Eye (tissue), 1 donor: ENCODE measurements at places on chromosomes 6 and 20.

- DNase-seq = no peak
Measured at GRCh38 chr20:16132036-16132798, 441.0 kb downstream of the KIF16B start.

DNA sequence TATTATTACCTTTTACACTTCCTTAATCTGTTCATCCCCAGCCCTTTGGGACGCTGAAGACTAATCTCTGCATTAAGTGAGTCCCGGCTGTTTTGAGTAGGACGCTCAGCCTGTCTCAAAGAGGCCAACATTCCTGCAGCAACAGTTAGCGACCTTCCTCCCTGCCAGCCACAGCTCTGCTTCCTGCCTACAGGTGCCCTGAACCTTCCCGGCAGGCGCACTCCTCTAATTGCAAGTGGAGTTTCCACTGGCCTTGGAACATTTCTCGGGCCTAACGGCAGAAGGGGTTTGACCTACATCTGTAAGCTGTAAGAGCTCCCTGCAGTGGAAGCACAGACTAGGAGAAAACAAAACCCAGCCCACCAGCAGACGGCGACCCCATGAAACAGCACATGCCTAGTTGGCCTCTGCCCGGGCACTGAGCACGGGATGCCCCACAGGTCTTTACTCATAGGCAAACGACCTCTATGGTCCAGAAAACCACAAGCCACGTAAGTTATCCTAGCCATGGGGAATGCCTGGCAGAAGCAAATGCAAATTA lies 137.9 kb downstream of the DTNBP1 start:
- no peak for DNase-seq

DNA sequence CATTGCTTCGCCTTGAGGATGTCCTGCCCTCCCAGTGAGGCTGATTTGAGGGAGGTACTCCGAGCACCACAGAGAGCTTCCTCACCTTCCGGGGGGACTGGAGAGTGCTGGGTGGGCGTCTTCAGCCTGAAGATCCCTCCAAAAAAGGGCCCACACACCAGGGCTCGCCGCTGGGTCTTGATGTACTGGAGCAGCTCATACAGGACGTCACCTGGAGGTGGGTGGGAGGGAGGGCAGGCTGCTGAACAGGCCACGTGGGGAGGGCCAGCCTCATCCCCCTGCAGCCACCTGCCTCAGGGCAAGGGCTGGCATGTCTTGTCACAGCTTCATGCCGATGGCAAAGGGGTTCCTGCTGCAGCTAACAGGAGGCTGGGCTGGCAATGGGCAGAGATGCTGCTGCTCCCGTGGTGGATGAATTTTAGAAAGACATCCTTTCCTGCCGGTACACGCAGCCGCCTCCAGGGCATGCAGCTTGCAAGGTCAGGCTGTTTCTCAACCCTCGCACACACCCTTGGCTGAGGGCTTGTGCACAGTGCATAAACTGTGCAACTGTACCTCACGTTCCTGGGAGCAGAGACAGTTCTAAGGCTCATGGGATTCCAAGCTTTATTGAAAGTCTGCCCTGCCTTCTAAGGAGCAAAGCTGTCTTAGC lies 14.0 kb downstream of the ETV7 start:
- no peak for DNase-seq

GRCh38 chr20:36478137-36478905 lies 63.0 kb upstream of the MYL9 start:
- DNase-seq = no peak

- DNase-seq = no peak
Measured at GRCh38 chr6:150878347-150879213, 13.1 kb downstream of the MTHFD1L start.

DNA sequence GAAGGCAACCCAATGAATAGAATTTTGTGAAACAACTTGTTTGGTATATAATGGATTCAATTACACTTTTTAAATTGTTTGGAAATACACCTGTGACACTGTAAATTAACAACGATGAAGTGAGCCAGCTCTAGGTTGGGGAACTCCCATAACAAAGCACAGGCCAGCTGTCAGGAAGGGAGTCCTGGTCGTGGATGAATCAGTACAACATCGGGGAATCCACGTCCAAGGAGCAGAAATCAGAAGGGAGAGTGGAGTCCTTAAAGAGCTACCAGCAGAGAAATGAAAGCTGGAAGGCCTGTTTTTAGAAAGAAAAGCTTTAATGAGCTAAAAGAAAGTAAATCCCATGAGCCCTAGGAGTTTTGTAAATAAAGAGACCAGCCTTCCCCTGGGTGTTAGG lies 223.1 kb upstream of the SLC35B3 start:
- DNase-seq = no peak

- peak; percentile 16 for DNase-seq
Measured at GRCh38 chr6:2843138-2843740, 1.6 kb upstream of the SERPINB1 start.

GRCh38 chr6:107862383-107862782 lies 38.3 kb upstream of the SCML4 start:
- DNase-seq = no peak

DNA sequence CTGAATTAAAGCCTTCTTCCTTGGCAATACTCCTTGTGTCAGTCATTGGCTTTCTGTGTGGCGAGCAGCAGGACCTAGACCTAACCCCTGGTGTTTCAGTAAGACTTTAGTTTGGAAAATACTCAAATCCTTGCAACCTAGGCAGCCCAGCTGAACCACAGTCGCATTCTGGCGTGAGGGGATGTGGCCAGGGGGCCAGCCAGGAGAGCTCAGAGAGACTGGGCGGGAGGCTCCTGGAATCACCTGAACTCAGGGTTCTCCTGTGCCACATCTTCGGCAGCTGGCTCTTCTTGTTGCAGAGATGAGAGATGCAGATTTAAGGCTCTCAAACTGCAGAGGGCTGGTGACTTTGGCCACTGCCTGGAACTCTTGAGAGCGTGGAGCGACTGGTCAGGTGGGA lies 102.7 kb downstream of the SYNDIG1 start:
- no peak for DNase-seq

DNA sequence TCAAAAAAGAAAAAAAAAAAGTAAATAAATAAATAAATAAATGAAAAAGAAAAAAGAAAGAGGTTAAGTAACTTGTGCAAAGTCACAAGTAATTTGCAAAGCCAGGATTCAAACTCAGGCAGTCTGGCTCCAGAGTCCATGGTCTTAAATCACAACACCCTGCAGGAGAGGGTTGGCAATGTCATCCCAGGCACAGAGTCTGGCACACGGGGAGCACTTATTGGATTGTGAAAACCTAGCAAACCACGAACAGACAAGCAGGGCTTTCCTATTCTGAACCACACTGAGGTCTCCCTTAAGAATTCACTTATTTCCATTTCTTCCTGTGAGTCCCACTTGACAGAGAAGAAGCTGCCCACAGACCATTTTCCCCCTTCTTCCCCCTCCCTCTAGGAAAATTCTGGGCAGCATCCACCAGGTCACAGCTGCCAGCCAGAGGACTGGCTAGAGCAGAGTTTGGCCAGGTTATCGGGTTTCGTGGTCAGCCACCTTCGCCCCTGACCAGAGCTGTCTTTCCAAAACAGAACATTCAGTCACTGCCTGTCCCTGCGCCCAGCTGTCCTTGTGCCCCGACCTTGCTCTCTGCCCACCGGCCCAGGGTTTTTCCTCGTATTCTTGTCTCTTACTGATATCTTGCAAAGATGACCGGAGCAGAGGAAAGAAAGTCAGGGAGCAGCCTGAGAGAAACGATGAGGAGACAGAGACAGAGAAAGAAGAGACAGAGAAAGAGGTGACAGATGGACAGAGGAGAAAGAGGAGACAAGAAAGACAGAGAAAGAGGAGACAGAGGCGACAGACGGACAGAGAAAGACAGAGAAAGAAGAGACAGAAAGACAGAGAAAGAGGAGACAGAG lies 106.4 kb upstream of the PTPN1 start:
- DNase-seq = no peak

DNA sequence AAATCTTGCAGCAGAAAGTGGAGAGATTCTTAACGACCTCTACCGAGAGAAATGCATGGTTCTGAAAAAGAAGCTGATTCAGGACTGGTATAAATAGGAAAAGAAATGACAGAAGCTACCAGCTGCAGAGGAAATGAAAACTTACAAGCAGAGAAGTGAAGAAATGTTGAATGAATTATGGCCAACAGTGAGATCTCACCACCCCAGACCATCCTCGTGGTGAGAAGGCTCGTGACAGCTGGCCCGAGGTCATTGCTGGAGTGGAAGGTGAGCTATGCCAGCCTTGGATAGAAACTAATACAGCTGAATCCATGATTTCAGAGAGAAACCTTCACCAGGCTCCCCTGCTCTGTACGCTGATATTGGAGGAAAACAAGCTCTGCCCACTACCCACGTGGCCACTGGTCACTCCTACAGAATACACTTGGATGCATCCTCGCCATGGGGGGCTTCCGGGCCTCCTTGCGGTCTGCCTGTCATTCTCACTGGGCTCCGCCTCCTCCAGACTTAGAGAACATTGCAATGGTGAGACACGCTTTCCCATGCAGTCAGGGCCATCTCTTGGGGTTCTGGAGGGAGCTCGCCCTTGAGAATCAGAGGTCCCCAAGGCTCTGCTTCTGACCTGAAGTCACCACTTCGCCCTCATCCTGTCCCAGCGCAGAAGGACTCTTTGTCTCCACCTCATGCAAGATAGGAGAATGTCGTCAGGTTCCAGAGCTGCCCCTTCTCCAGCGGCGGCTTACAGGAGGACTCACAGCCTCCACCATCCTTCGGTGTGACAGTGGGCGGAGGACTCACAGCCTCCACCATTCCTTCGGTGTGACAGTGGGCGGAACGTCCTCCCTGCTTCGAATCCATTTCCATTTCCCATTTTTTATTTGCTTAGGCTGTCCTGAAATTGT lies 10.6 kb upstream of the TUBB2B start:
- DNase-seq = no peak

DNA sequence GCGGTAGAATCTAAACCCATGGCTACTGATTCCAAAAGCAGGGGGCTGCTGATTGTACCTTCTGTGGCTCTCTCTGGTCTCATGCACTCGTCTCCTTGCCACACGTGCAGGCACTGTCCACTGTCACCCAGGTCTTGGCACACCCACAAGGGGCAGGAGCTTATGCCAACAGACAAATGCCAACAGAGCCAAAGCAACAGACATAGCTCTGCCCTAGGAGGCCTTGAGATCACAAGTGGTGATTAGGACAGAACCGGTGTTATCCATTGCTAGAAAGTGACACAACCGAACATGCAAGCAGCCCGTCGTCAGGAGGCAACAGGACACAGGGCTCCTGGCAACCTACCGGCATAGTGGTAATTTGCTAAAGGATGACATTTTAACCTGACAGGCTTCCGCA lies 36.8 kb upstream of the MRPS10 start:
- no peak for DNase-seq

DNA sequence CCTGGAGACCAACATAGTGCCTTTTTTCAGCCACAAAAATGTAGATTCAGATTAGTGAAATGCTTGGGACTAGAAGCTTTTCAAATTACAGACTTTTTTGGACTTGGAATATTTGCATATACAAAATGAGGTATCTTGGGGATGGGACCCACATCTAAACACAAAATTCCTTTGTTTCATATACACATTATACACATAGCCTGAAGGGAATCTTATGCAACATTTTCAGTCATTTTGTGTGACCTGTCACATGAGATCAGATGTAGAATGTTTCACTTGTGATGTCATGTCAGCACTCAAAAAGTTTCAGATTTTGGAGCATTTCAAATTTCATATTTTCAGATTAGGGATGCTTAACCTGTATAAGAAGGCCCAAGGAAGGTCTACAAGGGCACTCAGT lies 44.5 kb upstream of the ALDH8A1 start:
- no peak for DNase-seq

DNA sequence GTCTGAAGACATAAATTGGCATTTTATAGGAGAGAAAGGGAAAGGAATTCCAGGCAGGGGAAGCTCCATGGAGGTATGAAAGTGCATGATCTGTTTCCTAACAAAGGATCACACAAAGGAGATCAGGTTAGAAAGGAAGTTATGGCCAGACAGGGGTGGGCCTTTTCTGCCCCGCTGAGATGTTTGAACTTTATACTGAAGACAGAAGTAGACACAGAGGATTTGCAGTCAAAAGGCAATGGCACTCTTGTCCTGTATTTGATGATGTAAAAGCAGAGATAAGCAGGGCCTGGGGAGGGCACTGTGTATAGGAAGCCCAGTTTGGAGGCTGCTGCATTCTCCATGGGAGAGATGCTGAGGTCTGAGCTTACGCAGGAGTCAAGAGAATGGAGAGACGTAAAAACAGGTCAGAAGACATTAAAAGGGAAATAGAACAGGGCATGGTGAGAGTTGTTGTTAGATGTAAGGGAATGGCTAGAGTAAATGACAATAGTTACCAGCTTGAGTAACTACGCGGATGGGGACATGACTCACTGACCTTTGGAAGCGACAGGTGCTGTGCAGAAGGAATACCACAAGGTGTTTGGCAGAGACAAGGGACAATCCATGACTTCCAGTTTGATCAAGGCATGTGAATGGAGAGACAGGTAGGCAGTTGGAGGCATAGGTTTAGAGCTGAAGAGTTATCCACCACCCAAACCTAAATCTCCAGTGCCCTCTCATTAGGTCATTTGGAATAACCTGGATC lies 190.6 kb upstream of the SASH1 start:
- DNase-seq = no peak

DNA sequence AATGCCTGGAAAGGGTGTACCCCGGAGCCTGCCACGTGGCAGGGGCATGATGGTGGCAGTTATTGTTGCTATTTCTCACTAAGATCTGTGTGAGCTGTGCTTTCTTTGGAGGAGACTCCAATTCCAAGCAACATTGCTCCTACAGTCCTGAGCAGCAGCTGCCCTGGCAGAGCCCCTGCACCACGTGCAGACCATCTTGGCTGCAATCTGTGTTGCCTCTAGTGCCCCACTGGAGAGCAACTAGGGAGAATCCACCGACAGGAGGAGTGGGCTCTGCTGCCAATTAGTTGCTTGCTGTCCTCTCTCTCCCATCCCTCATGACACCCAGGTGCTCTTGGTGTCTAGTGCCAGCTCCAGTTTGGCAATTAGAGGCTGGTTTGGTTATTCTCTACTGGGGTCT lies 116.0 kb downstream of the PXDC1 start:
- no peak for DNase-seq

GRCh38 chr6:69784595-69785377 lies 12.0 kb downstream of the LMBRD1 start:
- no peak for DNase-seq

DNA sequence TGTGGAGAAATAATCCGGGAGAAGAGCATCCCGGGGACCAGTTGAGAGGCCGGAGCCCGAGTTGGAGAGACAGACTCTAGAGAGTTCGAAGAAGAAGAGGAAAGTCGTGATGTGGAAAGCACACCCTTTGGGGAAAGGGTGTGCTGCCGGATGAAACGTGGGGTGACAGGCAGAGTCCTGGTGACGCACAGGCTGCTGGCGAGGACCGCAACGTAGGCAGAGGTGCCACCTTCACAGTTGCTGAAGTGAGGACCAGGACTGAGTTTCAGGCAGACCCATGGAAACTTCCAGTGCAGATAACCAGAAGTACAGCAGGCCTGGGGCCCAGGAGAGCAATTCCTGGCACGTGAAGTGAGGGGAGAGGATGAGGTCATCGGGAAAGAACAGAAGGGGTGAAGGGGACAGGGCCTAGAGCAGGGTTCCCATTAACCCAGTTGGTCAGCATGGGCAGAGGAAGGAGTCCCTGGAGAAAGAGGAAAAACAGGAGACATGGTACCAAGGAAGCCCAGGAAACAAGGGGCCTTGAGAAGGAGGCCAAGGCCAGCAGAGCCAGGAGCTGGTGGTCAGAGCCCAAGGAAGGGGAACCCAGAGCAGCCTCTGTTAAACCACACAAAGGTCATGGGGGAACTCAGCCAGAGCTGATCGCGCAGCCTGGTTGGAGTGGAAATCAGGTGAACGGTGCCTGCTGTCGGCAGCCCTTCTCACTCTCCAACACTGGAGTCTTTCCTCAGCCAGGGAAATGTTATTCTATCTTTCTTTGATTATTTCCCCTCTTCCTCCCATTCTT lies 84.1 kb downstream of the PRND start:
- no peak for DNase-seq

GRCh38 chr20:61407561-61407960 lies 155.5 kb downstream of the CDH4 start:
- DNase-seq = no peak
